Glomerular endothelial cell (primary cell): ENCODE measurements at places on chromosomes 16 and 17.

- no peak for DNase-seq
Observed at GRCh38 chr16:89330177-89330856, 112.8 kb downstream of the ZNF778 start.

GRCh38 chr17:76370261-76370993, 14.0 kb upstream of the SPHK1 start:
- no peak for DNase-seq

DNA sequence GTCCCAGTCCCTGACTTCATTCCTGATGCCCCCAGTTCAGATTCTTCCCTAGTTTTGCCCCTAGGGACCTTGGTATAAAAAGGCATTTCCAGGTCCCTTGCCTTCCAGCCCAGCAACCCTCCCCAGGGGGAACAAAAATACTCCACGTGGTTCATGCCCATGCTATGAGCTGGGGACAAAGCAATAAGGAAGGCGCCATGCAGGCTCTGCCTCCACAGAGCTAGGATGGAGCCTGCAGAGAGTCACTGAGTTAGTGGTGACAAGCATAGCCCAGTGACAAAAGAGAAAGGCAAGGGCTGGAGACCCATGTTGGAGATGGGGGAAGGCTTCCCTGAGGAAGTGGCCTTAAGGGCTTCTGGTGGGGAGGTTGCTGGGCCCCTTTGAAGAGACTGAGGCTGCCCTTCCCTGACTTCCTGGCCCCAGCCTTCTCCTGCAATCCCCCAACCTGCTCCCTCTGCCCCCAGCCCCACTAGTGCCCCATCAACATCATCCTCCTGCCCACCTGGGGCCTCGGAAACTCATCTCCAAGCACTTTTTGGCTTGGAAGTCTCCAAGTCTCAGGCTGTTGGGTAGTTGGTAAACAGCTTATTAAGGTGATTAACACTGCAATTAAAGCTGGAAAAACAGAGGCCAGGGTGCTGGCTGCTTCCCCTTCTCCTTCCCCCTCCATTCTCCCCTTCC, 9.6 kb downstream of the DLX3 start:
- DNase-seq = no peak

- DNase-seq = no peak
Observed at GRCh38 chr17:67671493-67671892, 46.2 kb upstream of the NOL11 start.

- DNase-seq = no peak
Observed at GRCh38 chr16:733382-734207, 6.7 kb downstream of the HAGHL start.

DNA sequence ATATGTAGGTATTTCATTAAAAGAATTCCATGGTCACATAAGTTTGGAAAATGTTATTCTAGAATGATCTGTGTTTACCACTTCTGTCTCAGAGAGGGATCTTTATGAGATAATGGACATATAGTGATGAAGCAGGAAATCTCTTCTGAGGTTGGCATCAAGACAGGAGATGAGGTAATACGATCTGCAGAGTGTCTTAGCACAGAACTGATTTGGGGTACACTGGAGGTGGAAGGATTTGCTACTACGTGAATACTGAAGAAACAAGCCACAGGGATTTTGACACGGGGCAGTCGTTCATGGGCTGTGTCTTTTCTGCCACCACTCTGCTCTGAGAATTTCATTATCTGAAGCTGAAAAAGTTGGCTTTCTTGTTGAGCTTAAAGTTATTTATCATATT, 5.5 kb downstream of the CBFB start:
- no peak for DNase-seq

DNA sequence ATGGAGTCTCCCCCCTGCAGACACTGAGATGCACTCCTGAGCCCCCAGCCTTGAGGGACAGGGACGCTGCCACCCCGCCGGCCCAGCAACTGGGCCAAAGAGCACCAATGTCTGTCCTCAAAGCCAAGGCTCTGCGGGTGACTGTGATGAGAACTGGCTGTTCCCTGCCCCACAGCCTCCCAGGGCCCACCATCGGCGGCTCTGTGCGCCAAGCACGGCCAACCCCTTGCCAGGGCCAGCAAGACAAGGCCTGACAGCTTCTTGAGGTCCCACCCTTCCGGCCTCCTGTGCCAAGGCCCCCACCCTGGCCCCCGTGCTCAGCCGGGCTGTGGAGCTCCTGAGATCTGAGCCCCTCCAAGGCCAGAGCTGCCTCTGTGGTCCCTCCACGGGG, 34.2 kb upstream of the PABPN1L start:
- DNase-seq = no peak

DNA sequence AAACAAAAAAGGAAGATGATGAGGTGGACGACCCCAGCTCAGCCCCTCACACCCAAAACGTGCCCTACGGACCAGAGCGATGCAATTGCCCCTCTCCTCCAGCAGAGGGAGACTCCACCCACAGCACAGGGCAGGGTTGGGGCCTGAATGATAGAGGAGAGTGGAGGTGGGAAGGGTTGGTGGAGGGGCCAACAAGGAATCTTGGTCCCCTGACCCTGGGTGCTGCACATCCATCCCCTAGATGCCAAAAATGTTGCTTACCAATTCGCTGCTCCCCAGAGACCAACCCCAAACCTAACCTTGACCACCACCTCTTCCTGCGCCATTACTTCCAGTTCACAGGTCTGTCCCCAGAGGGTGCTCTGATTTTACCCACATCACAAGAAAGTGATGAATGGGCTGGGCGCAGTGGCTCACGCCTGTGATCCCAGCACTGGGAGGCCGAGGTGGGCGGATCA, 12.9 kb downstream of the P2RX5 start:
- no peak for DNase-seq

DNA sequence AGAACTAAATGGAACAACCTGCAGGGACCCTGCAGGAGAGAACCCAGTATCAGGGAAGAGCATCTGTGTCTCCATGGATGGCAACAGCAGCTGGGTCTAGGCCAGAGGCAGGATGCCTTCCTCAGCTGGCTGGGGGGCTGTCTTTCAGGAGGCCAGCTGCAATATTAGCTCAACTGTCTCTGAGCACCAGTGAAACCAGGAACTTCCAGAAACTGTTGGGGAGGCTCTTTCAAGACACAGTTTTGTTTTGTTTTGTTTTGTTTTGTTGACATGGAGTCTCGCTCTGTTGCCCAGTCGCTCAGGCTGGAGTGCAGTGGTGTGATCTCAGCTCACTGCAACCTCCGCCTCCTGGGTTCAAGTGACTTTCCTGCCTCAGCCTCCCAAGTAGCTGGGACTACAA, 7.6 kb downstream of the GPR142 start:
- DNase-seq = no peak

DNA sequence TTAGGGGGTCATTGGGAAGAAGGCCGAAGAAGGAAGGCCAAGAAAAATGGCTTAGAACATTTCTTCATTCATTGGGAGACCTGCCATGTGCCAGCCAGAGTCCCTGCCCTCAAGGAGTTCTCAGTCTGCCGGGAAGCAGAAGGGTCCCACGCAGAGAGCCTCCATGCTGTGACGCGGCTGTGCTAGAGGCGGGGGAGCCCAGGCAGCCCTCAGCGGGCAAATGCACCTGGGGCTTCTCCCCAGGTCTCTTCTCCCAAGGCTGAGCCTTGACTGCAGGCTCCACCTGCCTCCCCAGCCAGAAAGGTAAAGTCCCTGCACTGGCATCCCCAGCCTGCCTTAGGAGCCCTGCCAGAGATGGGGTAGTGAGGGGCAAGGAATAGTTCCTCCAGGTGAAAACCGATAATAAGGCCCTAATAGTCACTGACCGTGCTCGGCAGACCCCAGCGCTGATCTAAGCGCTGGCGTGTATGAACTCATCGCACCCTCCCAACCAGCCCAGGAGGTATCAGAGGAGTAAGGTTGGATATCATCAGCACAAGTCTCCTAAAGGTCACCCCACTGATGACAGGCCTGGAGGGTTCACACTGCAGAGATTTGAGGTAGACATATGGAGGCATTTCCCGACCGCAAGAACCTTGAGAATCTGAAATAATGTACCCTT, 6.0 kb upstream of the CDR2L start:
- no peak for DNase-seq

GRCh38 chr17:70099884-70100283, 24.9 kb downstream of the KCNJ16 start:
- DNase-seq = no peak

DNA sequence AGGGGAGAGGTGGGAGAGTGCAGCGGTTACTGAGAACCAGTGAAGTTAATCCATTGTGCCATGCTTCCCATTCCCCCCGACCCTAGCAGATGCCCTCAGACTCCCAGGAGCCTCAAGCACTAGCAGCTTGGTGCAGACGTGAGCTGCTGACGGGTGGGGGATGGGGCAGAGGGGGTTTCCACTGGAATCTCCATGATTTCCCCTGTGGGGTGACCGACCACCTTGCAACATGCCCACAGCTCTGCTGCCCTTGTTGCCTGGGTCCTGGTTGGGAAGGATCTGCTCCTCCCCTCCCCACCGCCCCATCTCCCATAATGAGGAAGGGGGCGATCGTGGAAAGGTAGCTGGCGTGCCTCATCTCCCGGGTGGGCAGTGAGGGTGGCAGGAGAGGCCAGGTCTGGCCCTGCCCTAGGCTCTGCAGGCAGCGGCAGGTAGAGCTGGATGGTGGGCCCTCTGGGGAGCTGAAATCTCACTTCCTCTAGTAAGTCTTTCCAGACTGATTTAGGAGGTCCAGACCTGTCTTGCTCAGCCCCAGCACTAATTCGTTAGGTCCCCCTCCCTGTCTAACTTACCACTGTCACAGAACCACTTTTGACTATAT, 9.6 kb downstream of the FLOT2 start:
- no peak for DNase-seq

DNA sequence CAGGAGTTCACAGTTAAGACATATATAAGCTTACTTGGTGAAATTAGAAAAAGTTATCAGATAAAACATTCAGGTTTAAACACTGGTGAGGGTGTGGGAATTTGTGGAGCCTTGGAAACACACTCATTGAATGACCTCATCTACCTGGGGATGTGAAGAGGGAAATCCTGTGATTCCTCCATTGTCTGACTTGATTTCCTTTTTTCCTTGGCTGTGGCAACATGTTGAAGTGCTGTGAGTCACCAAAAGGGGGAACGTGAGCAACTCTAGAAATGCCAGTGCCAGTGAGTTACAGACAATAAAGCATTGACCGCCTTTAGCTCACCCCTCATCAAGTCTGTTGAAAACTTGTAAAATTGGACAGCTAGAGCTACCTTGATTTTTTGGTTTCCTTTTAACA, 1.8 kb downstream of the HMOX2 start:
- peak; percentile 70 for DNase-seq

- no peak for DNase-seq
Observed at GRCh38 chr16:50360779-50361178, 8.0 kb downstream of the BRD7 start.

DNA sequence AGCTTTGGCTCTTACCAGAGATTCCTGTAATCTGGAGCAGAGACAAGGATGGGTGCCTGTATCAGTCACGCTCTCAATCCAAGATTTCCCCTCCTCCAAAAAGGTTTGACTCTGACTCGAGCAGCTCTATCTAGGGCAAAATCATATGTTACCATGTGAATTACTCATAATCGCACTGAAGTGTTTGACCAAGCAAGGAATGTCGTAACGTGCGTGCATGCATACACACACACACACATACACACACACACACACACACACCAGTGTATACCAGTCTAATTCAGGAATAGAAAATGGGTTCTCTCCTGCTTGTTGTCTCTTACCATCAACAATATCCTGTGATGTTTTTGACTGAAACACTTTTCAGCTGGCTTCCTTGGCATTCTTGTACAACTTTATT, 835.1 kb downstream of the KCNJ2 start:
- DNase-seq = no peak

GRCh38 chr16:10646581-10647263, 48.0 kb downstream of the TEKT5 start:
- DNase-seq = no peak

DNA sequence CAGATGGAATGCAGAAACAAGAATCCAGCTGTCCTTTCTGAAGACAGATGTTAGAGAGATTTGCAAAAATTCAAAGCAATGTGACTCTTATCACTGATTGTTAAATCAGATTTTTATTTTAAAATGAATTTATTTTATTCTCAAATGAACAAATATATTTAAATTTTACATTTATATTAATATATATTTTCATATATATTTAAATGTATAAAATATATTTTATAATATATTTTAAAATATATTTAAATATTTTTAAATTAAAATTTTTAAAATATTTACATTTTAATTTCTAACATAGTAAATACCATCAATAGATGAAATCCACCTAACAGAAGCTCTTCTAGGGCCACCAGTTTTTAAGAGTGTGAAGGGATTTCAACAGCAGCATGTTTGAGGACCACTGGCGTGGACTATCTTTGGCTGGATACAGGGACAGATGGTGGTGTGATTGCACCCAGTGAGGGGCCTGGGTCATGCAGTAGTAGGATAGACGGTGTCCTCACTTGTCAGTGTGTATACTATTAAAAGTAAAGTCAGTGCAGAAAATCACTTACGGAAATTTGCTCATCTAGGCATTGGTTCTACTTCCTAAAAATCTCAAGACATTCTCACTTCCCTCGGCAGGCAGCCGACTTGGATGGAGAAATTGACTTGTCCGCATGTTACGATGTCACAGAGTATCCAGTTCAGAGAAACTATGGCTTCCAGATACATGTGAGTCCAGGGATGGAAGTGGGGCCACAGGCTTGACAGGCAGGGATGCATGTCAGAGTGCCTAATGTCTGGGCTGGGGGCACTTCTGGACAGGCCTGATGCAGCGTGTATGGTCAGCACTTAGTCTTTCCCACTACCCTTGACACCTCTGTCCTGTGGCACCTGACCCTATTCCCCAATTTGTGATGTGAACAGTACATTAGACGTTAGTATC, 56.3 kb downstream of the PLD6 start:
- DNase-seq = no peak

DNA sequence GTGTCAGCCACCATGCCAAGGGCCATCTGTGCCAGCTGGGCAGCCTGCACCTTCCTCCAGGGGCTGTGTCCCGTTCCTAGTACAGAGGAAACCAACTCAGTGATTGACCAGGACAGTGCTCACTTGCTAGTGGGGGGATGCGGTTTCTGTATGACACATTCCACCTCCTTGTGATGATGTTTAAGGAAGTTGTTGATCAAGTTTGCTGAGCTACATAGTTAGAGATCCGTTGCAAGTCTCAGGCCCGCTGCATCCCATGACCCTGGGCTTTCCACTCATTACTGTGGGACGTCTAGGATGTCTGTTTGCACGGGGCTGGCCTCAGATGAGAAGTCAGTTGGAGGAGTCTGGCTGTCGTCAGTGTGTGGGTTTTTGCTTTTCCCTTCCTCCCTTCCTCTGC, 33.6 kb downstream of the RNF213 start:
- DNase-seq = no peak

DNA sequence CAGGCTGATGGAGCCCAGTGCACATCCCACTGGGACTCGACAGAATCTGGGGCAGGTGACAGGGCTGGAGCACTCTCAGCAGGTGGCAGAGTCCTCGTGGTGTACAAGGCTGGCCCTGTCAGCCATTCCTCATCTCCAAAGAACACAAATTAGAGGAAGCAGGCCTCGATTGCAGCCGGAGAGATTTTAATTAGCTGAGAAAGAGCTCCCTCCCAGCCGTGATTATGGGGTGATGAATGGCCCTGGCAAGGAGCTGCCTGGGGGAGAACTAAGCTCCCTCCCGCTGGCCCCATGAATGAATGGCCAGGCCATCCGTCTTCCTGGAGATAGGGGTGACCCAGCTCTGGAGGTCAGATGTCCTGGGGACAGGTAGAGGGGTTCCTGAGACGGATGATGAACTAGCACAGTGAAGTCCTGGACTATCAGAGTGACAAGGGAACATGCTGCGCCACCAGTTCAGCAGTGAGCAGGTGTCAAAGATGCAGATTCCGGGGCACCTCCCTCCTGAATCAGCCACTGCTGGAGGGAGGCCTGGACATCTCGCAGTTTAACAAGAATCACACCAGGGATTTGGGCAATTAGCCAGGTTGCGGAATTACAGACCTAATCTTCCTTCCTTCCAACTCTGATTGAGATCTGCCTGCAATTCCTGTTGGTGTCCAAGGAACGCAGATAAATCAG, 35.5 kb downstream of the PIMREG start:
- DNase-seq = no peak
